ENCODE measurements at places on chromosomes 4 and X.

- no peak for DNase-seq
These were observed 29.8 kb upstream of the H2AZ1 start for GRCh38 chr4:99979872-99980271.

- DNase-seq = no peak
These were observed 61.7 kb downstream of the MAML3 start for GRCh38 chr4:140092094-140092851.

GRCh38 chr4:173253561-173253960 is 80.6 kb downstream of the HMGB2 start:
- no peak for DNase-seq

- DNase-seq = no peak
These were observed 7.4 kb downstream of the GAB1 start for GRCh38 chr4:143344041-143344440.

- no peak for DNase-seq
These were observed 12.9 kb upstream of the ZCCHC4 start for GRCh38 chr4:25299476-25300203.

DNA sequence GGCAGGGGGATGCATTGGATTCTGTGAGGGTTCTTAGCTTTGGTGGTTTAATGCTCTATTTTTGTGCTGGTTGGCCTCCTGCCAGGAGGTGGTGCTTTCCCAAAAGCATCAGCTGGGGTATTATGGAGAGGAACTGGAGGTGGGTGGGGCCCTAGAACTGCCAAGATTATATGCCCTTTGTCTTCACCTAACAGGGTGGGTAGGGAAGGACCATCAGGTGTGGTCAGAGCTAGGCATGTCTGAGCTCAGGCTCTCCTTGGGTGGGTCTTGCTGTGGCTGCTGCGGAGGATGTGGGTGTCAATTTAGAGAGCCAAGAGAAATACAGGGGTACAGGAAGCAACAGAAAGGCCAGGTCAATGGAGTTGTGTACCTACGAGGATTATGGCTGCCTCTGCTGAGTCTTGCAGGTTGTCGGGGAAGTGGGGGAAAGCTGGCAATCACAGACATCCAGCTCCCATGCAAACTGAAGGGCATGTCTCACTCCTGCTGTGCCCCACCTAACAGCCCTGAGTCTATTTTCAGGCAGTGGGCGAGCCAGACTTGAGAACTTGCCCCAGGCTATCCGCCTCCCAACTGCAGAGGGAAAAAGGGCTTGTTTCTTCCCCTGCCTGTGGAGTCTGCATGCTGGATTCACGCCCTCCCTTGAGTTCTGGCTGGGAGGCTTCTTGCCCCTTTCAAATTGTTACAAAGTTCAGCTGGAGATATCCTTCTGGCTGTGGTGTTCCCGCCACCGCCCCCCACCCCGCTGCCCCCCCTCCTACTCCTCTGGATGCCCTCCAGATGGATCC is 212.0 kb downstream of the COMMD8 start:
- DNase-seq = no peak

DNA sequence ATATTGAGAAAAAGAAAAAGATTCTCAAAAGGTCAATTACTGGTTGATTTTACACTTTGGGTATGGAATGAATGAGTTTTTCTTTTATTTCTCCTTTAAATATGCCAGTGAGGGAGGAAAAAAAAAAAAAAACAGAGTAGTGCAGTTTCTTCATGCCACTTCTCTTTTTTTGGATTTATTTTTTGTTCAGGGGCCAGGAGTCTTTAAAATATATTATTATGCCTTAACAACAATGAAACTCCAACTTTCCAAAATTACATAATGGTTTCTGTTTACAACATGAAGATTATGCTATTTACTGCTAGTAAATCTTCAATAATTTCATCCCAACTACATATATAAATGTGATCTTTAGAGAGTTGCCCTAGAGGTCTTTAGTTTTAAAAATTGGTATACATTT is 31.9 kb downstream of the DTHD1 start:
- DNase-seq = no peak

DNA sequence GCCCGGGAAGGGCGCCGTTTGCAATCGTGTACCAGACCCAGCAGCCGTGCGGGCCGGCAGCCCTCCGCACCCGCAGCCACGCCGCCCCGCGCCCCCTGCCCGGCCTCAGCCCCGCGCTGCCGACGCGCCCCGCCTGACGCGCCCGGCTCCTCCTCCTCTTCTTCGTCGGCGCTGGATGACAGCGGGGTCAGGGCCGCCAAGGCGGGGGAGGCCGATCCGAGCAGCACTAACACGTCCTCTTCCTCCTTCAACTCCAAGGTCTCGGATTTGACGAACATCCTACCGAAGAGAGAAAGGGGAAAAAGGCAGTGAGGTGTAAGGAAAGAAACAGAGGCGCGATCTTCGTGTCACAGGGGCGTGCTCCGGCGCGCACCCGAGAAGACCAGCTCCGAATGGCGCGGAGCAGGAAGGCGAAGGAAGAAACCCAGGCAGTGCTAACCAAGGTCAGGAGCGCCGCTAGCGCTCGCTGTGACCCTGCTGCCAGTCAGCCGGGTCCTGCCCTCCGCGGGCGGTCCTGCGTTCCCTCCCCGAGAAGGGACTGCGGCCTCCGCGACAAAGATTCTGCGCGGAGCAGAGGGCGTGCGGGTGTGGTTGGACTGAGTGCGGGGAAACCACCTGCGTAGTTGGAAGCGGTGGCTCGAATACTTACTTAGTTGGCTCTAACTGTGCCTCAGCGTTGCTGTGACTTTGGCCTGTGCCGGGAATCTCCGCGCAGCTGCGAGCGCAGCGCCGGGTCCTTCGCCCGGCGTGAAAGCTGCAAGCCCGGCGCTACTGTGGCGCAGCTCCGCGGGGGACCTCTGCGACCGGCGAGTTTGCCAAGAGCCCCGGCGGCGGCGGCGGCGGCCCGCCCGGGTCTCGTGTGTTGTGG is 548 bp downstream of the NEUROG2 start:
- peak; percentile 41 for DNase-seq

DNA sequence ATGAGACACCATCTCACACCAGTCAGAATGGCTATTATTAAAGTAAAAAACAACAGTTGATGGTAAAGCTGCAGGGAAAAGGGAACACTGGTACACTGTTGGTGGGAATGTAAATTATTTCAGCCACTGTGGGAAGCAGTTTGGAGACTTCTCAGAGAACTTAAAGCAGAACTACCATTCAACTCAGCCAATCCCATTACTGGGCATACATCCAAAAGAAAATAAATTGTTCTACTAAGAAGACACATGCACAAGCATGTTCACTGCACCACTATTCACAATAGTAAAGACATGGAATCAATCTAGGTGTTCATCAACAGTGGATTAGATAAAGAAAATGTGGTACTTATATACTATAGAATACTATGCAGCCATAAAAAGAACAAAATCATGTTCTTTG is 135.0 kb downstream of the REELD1 start:
- DNase-seq = no peak

GRCh38 chr4:13530823-13531624 is 13.3 kb downstream of the NKX3-2 start:
- DNase-seq = no peak

DNA sequence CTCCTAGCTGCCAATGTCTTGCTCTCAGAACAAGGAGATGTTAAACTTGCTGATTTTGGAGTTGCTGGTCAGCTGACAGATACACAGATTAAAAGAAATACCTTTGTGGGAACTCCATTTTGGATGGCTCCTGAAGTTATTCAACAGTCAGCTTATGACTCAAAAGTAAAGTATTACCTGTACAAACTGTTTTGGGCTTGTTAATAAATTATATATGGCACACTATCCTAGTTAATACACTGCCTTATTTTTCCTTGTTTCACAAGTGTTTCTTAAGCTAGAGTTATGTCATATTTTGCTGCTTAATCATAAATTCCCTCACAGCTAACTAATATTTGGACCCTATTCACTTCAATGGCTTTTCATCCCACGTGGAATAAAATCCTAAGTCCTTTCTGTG is 45.3 kb downstream of the STK26 start:
- no peak for DNase-seq

DNA sequence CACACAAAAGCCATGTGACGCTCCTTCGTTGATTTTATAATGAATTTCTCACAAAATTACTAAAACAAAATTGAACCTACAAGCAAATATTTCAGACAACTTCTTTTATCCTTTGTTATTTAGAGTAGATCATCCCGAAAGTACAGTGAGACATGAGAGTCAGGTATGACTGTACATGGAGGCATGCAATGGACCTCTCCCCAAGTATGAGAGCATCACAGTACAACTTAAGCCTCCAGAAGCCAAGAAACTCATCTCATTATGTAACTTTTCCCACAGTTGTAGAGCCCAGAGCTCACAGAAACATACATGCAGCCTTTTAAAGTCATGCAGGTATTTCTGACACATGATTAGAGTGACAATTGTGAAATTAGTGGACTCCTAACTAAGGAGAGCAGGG is 167.7 kb downstream of the PAPSS1 start:
- no peak for DNase-seq

GRCh38 chrX:69987691-69988090 is 62.0 kb downstream of the AWAT2 start:
- DNase-seq = no peak

DNA sequence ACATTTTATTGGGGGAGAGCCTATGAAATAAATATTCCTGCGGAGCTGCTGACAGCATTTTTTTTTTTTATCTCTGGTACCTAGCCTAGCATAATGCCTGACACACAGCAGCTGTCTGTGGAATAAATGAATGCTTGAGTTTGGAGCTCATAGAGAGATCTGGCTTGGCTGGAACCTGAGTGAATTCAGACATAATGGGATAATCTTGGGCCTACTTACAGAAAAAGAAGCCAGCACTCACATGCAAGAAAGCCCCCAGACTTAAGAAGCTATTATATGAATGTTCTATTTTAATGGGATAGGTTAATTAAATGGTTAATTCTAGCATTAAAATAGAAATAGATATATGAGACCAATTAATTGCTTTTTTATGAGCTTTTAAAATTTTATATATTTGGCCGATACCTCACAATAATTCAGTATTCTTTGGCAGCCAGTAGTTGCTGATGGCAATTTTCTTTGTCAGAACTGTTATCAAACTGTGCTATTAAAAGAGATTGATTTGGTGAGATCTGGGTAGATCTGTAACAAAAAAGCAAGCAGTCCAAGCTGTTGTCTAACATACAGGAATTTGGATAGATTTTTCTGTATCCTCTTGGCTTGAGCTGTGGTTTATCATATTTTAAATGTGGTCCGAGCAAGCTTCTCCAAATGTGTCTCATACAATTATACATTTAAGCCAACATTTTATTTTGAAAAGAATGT is 654.2 kb downstream of the PCDH7 start:
- no peak for DNase-seq

DNA sequence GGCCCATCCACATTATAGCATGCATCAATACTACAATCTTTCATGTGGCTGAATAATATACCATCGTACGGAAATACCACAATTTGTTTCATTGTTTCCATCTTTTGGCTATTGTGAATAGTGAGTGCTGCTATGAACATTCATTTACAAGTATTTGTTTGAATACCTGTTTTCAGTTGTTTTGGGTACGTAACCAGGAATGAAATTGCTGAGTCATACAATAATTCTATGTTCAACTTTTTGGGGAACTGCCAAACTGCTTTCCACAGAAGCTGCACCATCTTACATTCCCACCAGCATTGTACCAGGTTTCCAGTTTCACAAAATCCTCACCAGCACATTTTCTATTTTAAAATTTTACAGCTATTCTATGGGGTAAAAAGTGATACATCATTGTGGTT is 28.5 kb upstream of the MANBA start:
- no peak for DNase-seq

- no peak for DNase-seq
These were observed 38.0 kb downstream of the APBB2 start for GRCh38 chr4:41176340-41176739.

DNA sequence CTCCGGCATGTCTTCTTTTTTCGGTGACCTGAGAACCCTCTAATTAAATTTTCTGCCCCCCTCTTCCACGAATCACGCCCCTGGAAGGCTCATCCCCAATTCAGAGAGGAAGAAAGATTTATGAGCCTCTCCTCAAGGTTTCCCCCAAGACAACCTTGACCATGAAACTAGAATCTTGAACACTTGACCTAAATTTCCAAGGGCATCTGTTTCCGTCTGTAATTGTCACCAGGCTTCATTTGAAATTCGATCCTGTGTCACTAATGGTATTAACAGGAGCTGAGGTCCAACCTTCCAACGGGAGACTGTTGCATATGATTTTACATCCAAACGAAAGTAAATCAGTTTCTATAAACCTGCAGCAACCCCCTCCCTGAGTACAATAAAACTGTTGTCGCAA is 139.9 kb upstream of the ZIC3 start:
- no peak for DNase-seq

DNA sequence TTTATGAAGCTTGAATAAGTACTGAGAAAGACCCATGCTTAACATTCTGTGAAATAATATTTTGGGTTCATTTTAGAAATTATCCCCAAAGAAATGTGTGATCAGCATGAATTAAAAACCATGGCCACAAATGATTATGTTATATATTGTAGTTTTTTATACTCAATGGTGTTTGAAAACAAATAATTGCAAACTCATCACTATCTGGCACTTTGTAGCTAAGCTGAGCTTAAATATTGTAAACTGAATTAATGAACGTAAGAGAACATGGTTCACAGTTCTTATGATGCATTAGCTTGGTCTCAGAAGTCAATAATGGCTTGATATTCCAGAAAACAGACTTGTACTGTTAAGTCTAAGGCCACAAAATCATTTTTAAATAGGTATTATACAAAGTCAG is 24.6 kb upstream of the ASB5 start:
- no peak for DNase-seq

DNA sequence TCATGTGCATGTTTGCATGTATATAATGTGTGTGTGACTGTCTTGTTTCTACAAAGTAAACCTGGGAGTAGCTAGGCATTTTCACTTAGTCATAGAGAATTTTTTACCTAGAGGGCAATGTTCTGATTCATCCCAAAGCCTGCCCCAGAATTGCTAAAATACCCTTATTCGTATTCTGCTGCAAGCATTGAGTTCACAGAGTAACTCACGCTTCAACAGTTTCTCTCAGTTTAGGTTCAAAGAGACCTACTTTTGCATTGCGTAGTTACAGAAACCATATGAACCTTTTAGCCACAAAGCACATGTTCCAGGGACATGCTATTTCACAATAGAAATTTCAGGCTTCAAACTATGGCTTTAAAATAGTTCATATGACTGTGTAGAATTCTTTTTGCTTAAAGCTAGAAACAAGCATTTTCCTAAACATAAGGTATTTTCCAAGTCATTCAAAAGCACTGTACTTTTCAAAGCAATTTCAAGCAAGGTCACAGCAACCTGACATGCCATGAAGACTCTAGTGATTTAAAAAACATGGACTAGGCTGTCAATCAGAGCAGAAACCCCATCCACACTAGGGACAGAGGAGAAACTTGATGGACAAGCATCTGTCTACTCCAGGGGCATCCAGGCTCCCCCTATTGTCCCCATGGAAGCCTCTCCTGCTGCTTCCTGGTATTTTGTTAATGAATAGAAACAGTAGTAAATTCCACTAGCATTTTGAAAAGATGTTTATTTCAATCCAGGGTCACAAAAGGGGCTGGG is 81.5 kb upstream of the MAPK10 start:
- DNase-seq = no peak

DNA sequence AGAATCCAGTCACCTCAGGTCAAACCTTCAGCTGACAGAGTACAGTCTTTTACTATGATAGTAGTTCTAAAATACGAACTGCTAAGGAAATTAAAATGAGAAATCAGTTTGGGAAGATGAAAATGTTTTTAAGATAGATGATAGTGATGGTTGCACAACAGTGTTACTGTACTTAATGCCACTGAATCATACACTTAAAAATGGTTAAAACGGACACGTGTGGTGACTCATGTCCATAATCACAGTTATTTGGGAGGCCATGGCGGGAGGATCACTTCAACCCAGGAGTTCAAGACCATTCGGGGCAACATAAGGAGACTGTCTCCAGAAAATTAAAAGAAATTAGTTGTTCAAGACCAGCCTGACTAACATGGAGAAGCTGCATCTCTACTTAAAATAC is 41.4 kb downstream of the ABHD18 start:
- no peak for DNase-seq

All from CD4-positive, alpha-beta T cell treated with Interleukin-12 subunit alpha and Interleukin-12 subunit beta, for 1 hour (primary cell).